Spleen (tissue), 13 donors: ENCODE measurements at places on chromosomes 4 and X. TPM values are rescaled to one million over a fixed set of nuclear protein-coding genes. Genes with fewer than 3 reads are reported as not detected.

The GRIA3 gene
- polyA plus RNA-seq, result 0.10 TPM

The TEX11 gene
- 0.20 TPM for polyA plus RNA-seq

The RIBC1 gene
- polyA plus RNA-seq, result 0.70 TPM

The PASD1 gene
- polyA plus RNA-seq, result not detected

The CPE gene
- polyA plus RNA-seq, result 3.2 TPM

The GPR173 gene
- 0.83 TPM for polyA plus RNA-seq

The PLK4 gene
- polyA plus RNA-seq, result 4.0 TPM

The LPAR4 gene
- polyA plus RNA-seq, result not detected

The EXOC1L gene
- not detected for polyA plus RNA-seq

The ZNF674 gene
- polyA plus RNA-seq, result 0.80 TPM

GRCh38 chrX:112851806-112852205 lies 11.2 kb upstream of the AMOT start:
- DNase-seq, result no peak

DNA sequence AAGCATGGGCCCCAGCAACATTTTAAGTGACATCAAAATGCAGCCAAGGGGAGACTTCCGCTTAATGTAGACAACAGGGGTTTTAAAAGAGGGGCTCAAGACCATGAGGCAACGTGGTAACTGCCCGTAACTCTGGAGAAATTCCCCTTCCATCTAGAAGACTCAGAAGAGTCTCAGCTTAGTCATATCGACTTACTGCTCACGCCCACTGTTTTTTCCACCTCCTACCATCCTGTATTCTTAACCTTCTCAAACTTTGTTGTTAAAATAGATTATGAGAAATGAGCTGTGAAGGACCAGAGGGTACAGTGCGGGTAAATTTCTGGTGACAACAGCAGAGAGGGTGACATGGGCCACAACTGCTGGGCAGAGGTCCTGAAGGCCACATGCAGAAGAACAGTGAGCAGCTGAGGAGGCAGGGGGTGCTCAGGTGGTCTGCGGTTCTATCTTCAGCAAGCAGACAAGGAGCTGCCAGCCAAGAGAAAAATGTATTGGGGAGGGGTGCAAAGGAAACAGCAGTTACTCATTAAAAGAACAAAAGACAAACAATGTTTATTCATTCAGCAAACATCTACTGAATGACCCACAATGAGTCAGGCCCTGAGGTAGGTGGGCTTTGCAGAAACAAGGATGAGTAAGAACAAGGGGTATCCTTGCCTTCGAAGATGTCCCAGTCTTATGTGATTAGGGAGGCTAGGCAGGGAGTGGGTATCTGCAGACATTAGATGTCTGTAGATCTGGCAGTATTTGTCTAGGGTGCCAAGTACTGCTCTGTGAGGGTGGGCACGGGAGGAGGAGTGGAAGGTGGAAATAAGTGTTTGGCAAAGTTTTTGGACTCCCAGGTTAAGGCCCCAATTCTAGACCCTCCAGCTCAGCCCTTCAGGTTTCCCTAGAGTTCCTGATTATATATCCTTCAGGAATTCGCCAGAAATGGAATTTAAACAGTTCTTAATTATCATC lies 175.3 kb downstream of the TSPAN5 start:
- no peak for DNase-seq

DNA sequence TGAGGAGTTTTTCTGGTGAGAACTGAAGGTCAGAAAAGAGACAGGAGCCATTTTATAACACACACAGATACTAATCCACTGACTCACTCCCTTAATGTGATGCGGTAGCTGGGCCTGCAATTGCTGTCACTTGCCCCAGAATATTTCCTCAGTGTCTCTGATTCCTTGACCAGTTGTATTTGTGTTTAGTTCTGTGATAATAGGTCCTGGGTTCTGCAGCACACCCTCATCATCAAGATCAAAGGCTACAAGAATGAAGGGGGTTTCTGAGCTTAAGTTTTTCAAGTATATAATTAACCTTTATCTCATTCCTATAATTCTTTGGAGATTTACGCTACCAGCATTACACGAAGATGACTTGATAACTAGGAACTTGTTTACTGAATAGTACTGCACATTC lies 576.5 kb upstream of the CPXCR1 start:
- DNase-seq, result no peak

DNA sequence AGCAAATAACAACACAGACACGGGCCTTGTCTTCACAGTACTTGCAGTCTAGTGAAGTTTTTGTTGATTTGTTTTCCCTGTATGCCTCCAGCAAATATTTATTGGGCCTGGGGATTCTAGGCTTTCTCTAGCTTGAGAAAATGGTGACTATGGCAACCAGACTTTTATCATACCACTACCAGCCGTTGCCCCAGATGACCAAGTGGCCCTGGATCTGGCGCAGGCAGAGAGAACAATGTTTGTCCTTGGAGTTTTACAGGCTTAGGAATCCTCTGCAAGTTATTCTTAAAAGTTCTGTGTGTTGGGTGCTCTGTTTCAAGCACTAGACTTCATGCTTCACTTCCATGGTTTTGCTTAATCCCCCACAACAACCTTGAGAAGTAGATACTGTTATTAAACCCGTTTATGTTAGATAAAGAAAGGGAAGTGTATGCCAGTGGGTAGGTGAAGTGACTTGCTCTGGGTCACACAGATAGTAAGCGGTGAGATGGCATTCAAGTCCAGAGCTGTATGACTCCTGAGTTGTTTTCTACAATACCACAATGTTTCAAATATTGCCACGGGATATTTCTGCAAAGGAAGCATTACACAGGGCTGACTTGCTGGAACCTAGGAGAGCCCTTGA lies 94.6 kb downstream of the AKAP4 start:
- DNase-seq, result no peak

DNA sequence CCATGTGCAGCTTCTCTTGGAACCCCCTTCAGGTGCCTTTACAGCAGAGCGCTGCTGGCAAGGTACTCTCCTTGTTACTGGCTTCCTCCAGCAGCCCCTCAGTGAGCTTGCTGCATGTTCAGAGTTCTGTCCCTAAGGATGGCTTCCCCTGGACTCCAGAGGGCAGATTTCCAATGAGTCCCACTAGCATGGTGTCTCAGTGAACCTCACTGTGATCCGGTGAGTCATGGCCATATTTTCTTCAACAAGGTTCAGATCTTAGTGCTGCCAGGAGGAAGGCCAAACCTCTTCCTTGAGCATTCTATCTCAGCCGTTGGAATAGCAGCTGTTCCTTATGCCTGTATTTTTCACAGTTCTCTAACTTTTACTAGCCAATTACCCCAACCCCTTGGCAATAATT lies 98.8 kb downstream of the CASK start:
- DNase-seq, result no peak

- DNase-seq, result no peak
Measured at GRCh38 chr4:60506061-60506460, 694.1 kb upstream of the ADGRL3 start.

DNA sequence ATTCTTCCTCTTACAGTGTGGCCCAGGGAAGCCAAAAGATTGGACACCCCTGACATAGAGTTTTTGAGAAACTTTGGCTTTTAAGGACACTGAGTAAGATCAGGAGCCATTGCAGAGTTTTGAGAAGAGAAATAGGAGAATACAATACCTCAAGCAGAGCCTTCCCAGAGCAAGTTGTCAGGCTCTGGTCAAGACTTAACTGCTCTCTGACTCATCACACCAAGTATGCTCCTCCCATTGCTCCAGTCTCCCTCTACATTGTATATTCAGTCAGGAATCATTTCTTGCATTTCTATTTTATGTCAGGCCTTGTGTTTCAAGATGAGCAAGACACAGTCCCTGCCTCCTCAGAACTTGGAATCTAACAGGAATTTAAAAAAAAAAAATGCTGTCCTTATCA lies 176.4 kb upstream of the FMR1 start:
- DNase-seq, result no peak

- DNase-seq, result no peak
Measured at GRCh38 chrX:3280706-3281105, 65.7 kb downstream of the MXRA5 start.

DNA sequence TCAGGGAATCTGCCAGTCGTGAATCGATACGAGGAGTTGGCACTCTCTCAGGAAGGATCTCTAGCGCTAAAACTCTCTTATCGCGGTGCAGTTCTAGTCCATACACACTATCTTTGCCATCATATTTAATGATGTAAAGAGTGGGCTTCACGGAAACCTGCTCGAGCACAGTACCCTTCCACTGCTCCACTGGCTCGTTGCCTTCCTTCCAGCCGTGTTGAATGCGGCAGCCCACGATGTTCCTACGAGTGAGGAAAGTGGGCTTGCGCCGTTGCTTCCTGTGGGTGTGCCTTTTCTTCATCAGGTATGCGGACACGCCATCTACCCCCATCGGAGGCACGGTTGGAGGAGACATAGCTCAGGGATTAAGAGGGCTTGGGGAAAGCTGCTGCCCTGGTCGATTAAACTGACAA lies 661 bp downstream of the SPIN4 start:
- peak; percentile 75 for DNase-seq

- no peak for DNase-seq
Measured at GRCh38 chrX:17425136-17425535, 50.1 kb downstream of the NHS start.

- DNase-seq, result no peak
Measured at GRCh38 chr4:121243485-121243884, 79.4 kb upstream of the TNIP3 start.

DNA sequence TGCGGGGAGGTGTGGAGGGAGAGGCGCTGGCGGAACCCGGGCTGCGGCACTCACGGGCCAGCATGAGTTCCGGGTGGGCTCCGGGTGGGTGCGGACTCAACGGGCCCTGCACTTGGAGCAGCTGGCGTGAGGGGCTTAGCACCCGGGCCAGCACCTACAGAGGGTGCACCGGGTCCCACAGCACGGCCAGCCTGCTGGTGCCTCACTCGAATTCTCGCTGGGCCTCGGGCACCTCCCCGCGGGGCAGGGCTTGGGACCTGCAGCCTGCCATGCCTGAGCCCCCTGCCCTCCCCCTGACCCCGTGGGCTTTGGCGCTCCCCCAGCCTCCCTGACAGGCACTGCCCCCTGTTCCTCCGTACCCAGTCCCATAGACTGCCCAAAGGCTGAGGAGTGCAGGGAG lies 10.8 kb upstream of the CAMK2D start:
- peak; percentile 77 for DNase-seq

DNA sequence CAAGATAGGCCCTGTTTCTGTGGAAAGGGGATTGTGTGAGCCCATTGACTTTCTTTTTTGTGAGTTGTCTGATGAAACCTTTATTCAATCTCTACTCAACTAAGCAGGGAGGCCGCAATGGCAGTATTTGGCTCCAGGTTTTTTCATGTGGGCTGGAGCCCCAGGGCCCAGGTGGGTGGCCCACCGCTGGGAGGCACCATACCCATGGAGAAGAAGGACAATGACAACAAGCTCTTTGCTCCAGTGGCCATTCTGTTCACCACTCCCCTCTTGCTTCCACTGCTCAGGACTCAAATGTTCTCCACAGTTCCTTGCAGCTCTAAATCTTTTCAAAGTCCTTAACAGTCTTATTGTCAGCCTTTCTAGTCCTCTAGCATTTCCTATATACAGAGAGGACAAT lies 54.1 kb downstream of the HOPX start:
- DNase-seq, result no peak

DNA sequence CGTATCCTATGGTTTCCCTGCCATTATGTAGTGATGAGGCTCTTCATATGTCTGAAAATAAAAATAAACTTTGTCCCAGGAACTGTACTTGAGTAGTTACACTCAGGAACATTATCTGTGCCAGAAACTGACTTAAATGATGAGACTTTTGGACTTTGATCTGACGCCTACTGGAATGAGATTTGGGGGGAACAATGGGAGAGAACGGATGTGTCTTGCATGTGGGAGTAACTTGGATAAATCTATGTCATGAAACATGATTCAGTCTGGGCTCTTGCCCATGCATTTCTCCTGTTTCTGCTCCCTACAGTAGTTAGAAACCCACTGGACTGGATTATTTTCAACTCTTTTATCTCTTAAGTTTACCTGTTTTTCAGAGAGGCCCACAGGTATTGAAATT lies 2351.4 kb downstream of the PCDH7 start:
- DNase-seq, result no peak

DNA sequence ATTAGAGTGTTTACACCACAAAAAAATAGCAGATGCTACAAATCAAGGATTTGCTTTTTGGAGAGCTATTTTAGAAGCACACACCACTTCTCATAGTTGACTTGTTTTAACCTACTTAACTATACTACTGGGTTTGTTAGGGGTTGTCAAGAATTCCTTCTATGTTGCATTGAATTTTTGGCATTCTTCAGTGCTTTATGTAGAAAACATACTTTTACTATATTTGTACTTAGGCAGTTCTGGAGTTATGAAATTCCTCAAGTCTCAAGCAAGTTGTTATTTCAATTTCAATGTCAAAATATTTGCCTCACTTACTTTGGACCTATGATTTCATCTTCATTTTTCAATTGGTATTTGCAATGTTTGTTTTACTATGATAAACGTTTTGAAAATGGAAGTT lies 449.6 kb downstream of the GLUD2 start:
- no peak for DNase-seq

GRCh38 chrX:136867096-136867491 lies 13.4 kb downstream of the RBMX start:
- DNase-seq, result no peak

GRCh38 chr4:124386163-124386562 lies 326.4 kb downstream of the ANKRD50 start:
- DNase-seq, result no peak

- no peak for DNase-seq
Measured at GRCh38 chrX:38225093-38225492, 4.4 kb upstream of the SRPX start.

DNA sequence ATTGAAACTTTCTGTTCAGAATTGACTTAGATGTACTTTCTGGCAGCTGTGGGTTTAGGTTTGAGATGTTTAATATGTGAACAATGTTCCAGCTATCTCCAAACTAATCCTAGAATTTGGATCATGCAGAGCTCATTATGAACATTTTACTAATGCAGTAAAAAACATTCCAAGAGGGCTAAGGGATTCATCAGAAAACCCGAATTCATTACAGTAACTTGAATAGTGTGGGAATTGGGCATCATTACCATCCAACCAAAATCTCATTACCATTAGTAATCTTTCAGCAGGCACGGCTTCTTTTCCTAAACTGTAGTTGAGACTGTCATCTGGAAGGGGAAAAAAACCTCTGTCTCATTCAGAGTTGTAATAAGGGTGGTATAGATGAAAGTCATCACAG lies 91.0 kb downstream of the LIMCH1 start:
- DNase-seq, result no peak

GRCh38 chr4:128658214-128658631 lies 151.3 kb upstream of the JADE1 start:
- DNase-seq, result no peak

- DNase-seq, result no peak
Measured at GRCh38 chr4:146255874-146256273, 41.5 kb downstream of the REELD1 start.
